ENCODE measurements at places on chromosomes 4 and X. TPM values are rescaled to one million over a fixed set of nuclear protein-coding genes. Genes with fewer than 3 reads are reported as not detected.

GRCh38 chr4:86664959-86665358 is 70.8 kb downstream of the PTPN13 start:
- no peak for DNase-seq

DNA sequence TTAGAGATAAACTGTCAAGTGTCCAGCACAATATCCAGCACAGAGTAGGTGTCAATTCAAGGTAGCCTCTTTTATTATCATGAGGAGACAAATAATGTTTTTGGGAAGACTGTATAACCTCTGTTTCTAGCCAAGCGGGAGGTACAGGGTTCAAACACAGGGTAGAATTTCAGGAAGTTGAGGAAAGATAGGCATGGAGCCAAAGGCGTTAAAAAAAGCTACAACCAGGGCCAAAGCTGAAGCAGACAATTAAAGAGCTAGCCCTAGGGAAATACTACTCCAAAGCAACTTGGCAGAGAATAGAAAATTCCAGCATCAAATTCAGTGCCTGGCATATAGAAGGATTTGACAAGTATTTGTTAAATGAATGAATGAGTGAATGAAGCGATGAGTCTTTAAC is 40.0 kb upstream of the CASK start:
- DNase-seq, result no peak

DNA sequence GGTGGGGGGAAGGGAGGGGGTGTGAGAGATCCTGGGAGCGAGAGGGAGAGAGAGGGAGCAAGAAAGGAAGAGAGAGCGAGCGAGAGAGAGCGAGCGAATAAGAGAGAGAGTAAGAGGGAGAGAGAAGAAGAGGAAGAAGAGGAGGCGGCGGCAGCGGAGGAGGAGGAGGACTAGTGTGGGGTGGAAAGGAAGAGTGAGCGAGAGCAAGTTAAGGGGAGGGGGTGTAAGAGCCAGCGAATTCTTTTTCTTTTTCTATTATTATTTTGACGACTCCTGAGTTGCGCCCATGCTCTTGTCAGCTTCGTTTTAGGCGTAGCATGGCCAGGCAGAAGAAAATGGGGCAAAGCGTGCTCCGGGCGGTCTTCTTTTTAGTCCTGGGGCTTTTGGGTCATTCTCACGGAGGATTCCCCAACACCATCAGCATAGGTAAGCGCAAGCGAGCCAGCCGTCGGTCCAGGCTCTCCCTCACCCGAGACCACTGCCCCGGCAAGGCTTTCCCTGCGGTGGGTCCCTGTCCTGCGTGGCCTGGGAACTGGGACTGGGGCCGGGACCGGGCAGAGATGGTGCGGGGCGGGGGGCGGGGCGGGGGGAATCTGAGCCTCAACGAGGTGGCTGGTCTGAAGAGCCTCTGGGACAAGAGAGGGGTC is at the start of gene GRIA3:
TSS of gene GRIA3 (plus strand) at position 60 of the 647 bp plus-strand sequence. CDS start at position 318, 258 bp downstream.
- no peak for DNase-seq

GRCh38 chr4:138852681-138853080 is 162.9 kb upstream of the NOCT start:
- no peak for DNase-seq

- DNase-seq, result no peak
Observed at GRCh38 chr4:182338746-182339145, 95.5 kb downstream of the TENM3 start.

The CT47A7 gene
- not detected for total RNA-seq

The SNX25 gene
- total RNA-seq, result 13.2 TPM

The CT45A5 gene
- total RNA-seq, result not detected

The CPE gene
- not detected for total RNA-seq

Measured in T-helper 17 cell (primary cell).